Natural killer cell treated with Interleukin-12 subunit alpha and Interleukin-12 subunit beta and Interleukin-15 and Interleukin-18, amount 100 ng/mL, for 72 hours (primary cell): ENCODE measurements at places on chromosomes 12 and 14. TPM values are rescaled to one million over a fixed set of nuclear protein-coding genes. Genes with fewer than 3 reads are reported as not detected.

DNA sequence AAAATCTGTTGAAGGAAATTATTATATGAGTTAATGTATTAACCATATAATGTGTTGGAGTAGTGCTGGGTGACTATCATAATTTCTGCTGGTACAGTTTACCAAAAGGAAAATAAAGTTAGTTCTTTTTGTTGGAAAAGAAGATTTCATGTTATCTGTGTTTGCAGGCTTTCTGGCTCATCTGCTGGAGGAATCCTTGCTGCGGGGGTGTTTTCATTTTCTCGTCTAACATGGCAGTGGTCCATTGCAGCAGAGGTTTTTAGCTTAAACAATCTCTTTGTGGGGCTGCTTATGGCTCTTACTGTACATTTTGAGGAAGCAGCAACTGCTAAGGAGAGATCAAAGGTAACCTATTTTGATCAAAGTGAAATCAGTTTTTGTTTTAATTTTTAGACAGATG lies 24.1 kb downstream of the TMEM260 start:
- no peak overlapping the region for H3K4me3 ChIP-seq
- H3K27ac ChIP-seq: no peak overlapping the region
- no peaks in the 10 kb centered on the region for H3K27me3 ChIP-seq
- H3K4me1 ChIP-seq: peaks cover 8% of the 10 kb centered on the region

Gene VRTN
- total RNA-seq: not detected

DNA sequence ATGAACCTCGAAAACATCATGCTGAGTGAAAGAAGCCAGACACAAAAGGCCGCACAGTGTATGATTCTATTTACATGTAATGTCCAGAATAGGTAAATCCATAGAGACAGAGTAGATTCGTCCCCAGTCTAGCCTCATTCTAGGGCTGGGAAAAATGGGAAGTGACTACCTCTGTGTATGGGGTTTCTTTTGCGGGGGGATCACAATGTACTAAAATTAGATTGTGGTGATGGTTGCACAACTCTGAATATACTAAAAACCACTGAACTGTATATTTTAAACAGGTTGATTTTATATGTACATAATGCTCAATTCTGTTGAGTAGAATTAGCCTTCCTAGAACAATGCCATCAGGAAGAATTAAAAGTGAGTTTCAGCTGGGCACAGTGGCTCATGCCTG lies 6.3 kb upstream of the RILPL2 start:
- peaks cover 2% of the 10 kb centered on the region for H3K4me1 ChIP-seq
- H3K27ac ChIP-seq: no peak overlapping the region
- no peaks in the 10 kb centered on the region for H3K27me3 ChIP-seq
- H3K36me3 ChIP-seq: no peaks in the 10 kb centered on the region
- no peak overlapping the region for H3K4me3 ChIP-seq

GRCh38 chr12:117452112-117452511 lies 90.7 kb upstream of the NOS1 start:
- H3K27ac ChIP-seq: no peak overlapping the region
- no peaks in the 10 kb centered on the region for H3K4me1 ChIP-seq
- no peaks in the 10 kb centered on the region for H3K36me3 ChIP-seq
- H3K27me3 ChIP-seq: no peaks in the 10 kb centered on the region
- no peak overlapping the region for H3K4me3 ChIP-seq

DNA sequence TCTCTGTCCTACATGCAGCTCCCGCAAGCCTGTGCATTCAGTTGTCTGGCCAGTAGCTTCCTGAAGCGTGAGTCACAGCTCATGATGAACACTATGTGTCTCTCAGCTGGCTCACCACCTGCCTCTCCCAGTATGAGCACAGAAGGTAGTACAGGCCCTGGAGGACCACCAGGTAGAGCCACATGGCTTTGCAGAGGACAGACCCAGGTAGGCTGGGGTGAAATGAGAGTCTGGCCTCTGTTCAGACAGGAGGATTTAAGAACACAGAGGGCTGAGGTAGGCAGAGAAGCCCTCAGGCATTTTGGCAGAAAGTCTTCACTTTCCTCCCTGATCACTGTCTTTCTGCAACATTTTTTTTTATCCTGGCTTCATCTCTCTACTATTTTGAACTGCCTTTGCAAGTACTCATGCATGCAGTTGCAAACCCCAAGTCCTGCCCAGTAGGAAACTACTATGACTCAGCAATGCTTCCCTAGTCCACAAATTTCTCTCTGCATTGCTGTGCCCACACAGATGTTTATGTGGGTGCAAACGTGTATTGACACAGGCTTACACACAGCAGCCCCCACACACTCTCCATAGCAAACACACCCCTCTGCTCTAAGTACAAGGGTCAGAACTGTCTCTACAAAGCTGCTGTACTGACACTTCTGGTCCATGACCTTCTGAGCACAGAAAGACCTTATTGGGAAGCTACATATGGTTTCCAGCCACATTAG lies 7.2 kb upstream of the SDR9C7 start:
- peaks cover 28% of the 10 kb centered on the region for H3K27me3 ChIP-seq
- peaks cover 7% of the 10 kb centered on the region for H3K4me1 ChIP-seq
- no peak for DNase-seq
- no peak overlapping the region for H3K4me3 ChIP-seq

DNA sequence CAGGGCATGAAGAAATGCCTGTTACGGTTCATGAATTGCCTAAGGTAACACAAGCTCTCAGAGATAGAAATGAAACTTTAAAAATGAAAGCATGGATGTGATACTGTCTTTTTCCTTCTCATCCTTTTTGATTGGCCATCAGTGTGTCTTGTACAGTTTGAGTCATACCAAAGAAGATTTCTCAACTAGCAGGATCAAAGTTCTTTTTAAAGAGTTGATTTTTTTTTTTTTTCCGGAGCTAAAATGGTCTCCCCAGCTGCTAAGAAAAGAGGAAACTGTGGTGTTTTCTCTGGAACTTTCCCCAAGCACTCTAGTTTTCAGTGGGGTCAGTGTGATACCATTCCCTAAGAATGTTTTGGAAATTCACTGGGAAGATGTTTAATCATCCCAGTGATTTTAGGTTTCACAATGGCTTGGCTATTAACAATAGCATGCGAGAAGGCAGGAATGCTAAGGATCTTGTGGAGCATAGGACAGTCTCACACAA lies 105.0 kb downstream of the ETNK1 start:
- H3K4me3 ChIP-seq: no peak overlapping the region
- H3K27me3 ChIP-seq: peaks cover 6% of the 10 kb centered on the region
- no peak overlapping the region for H3K27ac ChIP-seq
- H3K36me3 ChIP-seq: no peaks in the 10 kb centered on the region

DNA sequence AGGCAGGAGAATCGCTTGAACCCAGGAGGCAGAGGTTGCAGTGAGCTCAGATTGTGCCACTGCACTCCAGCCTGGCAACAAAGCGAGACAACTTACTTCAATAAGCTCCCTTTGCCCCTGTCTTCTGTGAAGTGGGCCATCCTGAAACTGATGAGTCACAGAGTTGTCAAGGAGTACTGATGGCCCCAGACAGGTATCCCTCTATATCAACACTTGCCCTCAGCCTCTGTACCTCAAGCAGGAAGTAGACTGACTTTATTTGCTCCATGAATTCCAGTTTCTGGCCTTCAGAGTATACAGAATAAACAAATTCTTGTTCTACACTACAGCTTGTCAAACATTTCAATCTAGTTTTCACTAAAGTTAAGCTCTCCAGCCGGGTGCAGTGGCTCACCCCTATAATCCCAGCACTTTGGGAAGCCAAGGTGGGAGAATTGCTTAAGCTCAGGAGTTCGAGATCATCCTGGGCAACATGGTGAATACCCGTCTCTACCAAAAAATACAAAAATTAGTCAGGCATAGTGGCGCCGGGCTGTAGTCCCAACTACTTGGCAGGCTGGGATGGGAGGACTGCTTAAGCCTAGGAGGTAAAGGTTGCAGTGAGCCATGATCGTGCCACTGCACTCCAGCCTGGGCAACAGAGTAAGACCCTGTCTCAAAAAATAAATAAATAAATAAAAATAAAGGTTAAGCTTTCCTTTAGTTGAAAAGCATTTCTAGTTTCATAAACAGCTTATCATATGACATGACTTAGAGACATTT lies 16.4 kb upstream of the LRP10 start:
- H3K4me1 ChIP-seq: peaks cover 32% of the 10 kb centered on the region
- DNase-seq: no peak
- H3K27me3 ChIP-seq: peaks cover 18% of the 10 kb centered on the region

DNA sequence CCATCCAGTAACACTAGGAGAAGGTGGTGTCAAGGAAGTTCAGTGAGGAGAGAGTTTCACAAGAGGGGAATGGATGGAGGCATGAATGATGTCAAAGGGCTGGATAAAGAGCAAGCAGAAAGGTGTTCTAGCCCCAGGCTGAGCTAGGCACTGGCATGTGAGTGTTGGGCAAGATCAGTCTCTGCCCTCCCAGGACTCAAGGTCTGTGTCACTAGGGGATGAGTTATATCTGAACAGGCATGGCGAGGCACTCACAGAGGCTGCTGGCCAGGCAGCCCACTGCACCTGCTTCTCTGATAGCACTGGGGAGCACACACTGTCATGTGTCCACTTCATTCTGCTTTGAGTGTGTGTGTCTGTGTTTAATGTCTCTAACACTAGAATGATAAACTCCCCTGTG lies 903.8 kb downstream of the BCL11B start:
- H3K36me3 ChIP-seq: no peaks in the 10 kb centered on the region
- H3K27me3 ChIP-seq: peaks cover 7% of the 10 kb centered on the region
- H3K4me3 ChIP-seq: no peak overlapping the region
- H3K27ac ChIP-seq: no peak overlapping the region

Gene PRR4
- 2.5 TPM for total RNA-seq

DNA sequence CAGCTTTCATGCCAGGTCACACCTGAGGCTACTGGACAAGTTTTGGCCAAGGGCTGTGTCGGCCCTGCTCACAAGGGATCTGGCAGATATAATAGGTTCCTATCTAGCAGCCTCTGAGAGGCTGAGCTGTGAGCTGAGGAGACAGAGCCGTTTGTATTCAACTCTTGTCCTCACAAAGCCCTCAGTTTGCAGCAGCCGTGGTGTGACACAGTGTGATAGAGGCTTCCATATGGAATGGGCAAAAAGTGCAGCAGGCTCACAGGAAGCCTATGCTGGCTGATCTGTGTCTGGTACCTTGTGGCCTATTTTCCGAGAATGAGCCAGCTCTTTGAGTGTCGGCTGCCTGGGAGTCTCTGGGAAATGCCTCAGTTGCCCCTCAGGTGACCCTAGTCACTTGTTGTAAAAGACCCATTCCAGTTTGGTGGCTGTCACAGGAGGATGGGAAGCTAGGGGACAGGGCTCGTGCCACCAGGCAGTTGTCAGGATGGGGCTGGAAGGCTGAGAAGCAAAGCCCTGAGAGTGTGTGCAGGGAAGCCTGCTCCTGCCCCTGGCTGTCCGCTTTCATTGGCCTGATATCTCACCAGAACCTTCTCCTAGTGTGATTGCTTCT lies 16.1 kb downstream of the VRTN start:
- no peak for DNase-seq
- no peaks in the 10 kb centered on the region for H3K4me1 ChIP-seq
- H3K36me3 ChIP-seq: no peaks in the 10 kb centered on the region
- H3K27me3 ChIP-seq: peaks cover 13% of the 10 kb centered on the region

GRCh38 chr12:6547987-6548386 lies 7.9 kb downstream of the IFFO1 start:
- peaks cover 20% of the 10 kb centered on the region for H3K4me1 ChIP-seq
- DNase-seq: no peak
- H3K27me3 ChIP-seq: no peaks in the 10 kb centered on the region

DNA sequence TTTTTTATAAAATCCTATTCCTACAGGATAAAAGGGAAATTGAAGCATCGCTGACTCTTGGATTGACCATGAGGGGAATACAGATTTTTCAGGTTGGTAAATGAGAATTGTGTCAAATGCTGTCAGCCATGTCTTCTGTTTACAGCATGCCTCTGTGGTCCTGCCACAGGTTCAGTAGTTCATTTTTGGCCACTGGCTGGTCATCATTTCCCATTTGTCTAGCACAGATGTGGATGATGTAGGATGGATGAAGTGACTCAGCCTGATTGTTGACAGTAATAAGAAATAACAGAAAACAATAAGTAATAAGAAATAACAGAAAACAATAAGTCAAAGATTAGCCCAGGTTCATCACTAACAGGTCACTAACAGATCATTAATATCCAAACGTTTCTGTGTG lies 59.8 kb downstream of the FRMD6 start:
- no peak for DNase-seq
- H3K4me1 ChIP-seq: peaks cover 8% of the 10 kb centered on the region
- H3K36me3 ChIP-seq: no peaks in the 10 kb centered on the region
- no peaks in the 10 kb centered on the region for H3K27me3 ChIP-seq
- no peak overlapping the region for H3K27ac ChIP-seq
- H3K4me3 ChIP-seq: no peak overlapping the region

DNA sequence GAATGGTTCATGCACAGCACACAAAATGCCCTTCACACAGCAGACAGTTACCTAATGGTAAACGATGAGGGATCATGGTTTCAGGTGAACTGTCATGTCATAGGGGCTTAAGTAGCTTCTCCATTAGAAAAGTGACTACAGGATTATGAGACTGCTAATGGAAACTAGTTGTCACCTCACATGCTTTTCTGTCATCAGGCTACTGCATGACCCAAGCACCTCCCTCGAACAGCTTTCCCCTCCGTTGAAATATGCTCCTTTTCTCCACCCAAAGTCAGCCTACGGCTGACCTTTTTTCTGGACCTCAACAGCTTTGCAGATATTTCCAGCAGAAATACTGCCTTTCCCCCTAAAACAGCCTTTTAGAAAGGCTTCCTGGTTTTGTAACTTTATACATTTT lies 467.3 kb downstream of the EGLN3 start:
- no peaks in the 10 kb centered on the region for H3K4me1 ChIP-seq
- no peak overlapping the region for H3K4me3 ChIP-seq
- no peaks in the 10 kb centered on the region for H3K36me3 ChIP-seq
- no peaks in the 10 kb centered on the region for H3K27me3 ChIP-seq
- no peak overlapping the region for H3K27ac ChIP-seq

GRCh38 chr14:68395604-68396003 lies 397.3 kb downstream of the ZFP36L1 start:
- H3K36me3 ChIP-seq: no peaks in the 10 kb centered on the region
- no peak overlapping the region for H3K4me3 ChIP-seq
- no peak overlapping the region for H3K27ac ChIP-seq
- H3K4me1 ChIP-seq: peaks cover 11% of the 10 kb centered on the region
- DNase-seq: no peak

Gene GALNT4
- 34.9 TPM for total RNA-seq

GRCh38 chr14:102215071-102215470 lies 75.4 kb downstream of the WDR20 start:
- H3K4me1 ChIP-seq: peaks cover 4% of the 10 kb centered on the region
- no peak overlapping the region for H3K4me3 ChIP-seq
- no peak for DNase-seq

DNA sequence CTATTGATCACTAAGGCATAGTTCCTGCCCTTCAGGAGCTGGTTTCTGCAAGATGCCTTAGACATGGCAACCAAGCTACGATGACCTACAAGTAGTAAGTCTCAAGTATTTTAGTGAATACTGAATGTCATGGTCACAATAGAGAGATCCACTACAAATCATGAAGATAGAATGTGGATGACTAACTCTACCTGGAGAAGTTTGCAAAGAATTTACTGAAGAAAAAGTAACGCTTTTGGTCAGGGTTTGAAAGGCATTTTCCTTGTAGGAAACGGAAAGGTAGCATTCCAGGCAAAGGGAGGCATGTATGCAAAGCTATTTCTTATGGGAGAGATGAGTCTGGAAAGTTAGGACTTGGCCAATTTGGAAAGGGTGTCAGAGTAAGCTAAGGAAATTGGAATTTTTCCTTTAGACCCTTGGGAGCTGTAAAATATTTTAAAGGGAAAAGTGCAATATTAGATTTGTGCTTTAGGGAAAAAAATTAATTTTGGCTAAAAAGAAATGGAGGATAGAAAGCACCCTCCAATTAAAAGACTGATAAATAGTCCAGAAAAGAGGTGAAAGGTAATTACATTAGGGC lies 377.5 kb downstream of the EGLN3 start:
- no peaks in the 10 kb centered on the region for H3K36me3 ChIP-seq
- H3K4me1 ChIP-seq: no peaks in the 10 kb centered on the region
- no peak for DNase-seq
- no peak overlapping the region for H3K4me3 ChIP-seq

Gene ANKRD33
- not detected for total RNA-seq
